ENCODE measurements at places on chromosomes 7 and 10.

DNA sequence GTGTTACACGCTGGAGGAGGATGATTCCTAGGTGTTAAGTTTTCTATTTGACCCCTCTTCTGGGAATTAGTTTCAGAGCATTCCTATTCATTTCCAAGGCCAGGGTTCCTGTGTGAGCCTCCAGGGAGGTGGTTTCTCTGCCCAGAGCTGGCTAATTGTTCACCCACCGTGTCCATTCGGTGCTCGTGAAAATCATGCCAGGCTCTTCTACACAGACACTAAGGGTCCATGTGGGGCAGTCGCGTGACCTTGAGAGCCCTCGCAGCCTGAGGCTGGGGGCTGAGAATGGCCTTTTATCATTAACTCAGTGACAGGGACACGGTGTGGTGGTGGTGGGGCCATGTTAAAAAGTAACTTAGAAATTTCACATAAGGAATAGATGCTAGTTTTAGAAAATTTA is 83.7 kb downstream of the EMX2 start:
- no peaks in the 10 kb centered on the region for H3K4me1 ChIP-seq
- DNase-seq, result no peak
- H3K36me3 ChIP-seq, result no peaks in the 10 kb centered on the region

GRCh38 chr7:149753375-149754233 is 19.8 kb downstream of the ZNF467 start:
- no peaks in the 10 kb centered on the region for H3K4me1 ChIP-seq
- no peaks in the 10 kb centered on the region for H3K27me3 ChIP-seq
- H3K27ac ChIP-seq, result no peak overlapping the region
- DNase-seq, result no peak
- H3K4me3 ChIP-seq, result no peak overlapping the region
- no peaks in the 10 kb centered on the region for H3K36me3 ChIP-seq

DNA sequence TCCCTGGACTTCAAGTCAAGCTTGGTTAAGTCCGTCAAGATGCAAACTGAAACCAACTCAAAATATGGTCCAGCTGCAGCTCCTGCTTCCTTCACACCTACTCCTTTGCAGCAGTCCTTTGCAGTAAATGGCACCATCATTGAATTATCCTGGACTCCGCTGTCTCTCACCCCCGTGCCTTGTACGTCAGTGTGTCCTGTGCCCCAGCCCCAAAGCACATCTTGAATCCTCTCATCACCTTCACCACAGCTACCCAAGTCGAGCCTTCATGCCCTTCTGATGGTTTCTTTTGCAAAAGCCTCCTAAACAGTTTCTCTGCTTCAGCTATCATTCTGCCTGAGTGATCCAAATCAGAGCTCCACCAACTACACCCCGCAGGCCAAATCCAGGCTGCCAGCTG is 88.4 kb upstream of the LEP start:
- H3K4me1 ChIP-seq, result no peaks in the 10 kb centered on the region
- H3K36me3 ChIP-seq, result no peaks in the 10 kb centered on the region
- H3K27me3 ChIP-seq, result no peaks in the 10 kb centered on the region
- H3K4me3 ChIP-seq, result no peak overlapping the region

GRCh38 chr10:128001363-128001745 is 94.5 kb downstream of the PTPRE start:
- no peak overlapping the region for H3K4me3 ChIP-seq
- DNase-seq, result no peak
- no peaks in the 10 kb centered on the region for H3K4me1 ChIP-seq
- H3K27ac ChIP-seq, result no peak overlapping the region
- H3K27me3 ChIP-seq, result no peaks in the 10 kb centered on the region

- no peaks in the 10 kb centered on the region for H3K36me3 ChIP-seq
- H3K4me1 ChIP-seq, result no peaks in the 10 kb centered on the region
- H3K27me3 ChIP-seq, result no peaks in the 10 kb centered on the region
Observed at GRCh38 chr10:31187607-31188210, 131.3 kb upstream of the ZEB1 start.

Data from CD4-positive, alpha-beta memory T cell (primary cell).